ENCODE measurements at places on chromosomes 12 and 14.

- DNase-seq = no peak
Measured at GRCh38 chr14:60332046-60332399, 83.0 kb downstream of the PPM1A start.

- peak; percentile 20 for DNase-seq
Measured at GRCh38 chr12:122527478-122527944, 462 bp downstream of the KNTC1 start.

DNA sequence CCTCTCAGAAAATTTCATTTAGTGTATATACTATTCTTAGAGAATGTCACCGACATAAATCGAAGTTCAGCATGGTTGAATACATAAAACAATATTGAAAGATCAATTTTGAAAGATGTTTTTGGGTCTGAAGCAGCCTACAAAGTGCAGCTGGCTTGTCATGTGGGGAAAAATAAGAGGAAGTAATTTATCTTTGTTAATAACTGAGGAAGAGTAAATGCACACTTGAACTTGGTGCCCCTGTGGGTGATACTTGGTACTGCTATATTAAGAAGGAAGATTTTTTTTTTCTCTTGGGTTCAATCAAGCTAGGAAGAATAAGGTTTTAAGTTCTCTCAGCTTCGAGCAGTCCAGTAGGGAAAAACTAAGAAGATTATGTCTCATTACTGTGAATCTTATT is 661.3 kb downstream of the RPL10L start:
- no peak for DNase-seq

GRCh38 chr14:95134304-95134933 is 22.9 kb downstream of the DICER1 start:
- DNase-seq = no peak
